Amniotic stem cell (primary cell): ENCODE measurements at places on chromosomes 5 and 9.
A peak's percentile ranks its signal among the peaks of the same experiment; 100 is the strongest.

DNA sequence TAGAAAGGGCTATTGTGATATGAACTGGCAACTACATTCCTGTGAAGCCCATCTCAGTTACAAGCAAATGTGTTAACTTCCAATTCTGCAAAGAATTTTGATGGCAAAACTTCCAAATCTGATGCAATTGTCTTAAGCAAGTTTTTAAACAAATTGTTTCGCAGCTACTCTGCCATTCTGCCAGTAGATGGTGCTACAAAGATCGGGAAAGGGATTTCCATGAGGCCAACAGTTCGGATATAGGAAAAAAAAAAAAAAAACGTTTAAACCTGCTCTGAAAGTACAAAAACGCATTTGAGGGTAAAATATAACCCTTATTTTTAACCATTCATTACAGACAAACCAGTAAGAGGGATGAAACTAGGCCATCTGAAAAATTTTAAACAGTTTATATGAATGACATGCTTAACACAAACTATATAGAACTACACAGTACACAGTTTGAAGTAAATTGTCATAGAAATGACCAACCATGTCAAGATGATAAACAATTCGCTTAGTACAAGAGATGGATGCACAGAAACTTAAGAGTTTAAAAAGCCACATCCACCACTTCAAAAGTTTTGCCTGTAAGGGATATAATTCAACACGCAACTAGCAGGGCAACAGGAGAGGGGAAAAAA lies 2.2 kb downstream of the HNRNPA0 start:
- DNase-seq = peak; percentile 44

- no peak for DNase-seq
Observed at GRCh38 chr5:175460126-175460525, 16.1 kb upstream of the DRD1 start.

DNA sequence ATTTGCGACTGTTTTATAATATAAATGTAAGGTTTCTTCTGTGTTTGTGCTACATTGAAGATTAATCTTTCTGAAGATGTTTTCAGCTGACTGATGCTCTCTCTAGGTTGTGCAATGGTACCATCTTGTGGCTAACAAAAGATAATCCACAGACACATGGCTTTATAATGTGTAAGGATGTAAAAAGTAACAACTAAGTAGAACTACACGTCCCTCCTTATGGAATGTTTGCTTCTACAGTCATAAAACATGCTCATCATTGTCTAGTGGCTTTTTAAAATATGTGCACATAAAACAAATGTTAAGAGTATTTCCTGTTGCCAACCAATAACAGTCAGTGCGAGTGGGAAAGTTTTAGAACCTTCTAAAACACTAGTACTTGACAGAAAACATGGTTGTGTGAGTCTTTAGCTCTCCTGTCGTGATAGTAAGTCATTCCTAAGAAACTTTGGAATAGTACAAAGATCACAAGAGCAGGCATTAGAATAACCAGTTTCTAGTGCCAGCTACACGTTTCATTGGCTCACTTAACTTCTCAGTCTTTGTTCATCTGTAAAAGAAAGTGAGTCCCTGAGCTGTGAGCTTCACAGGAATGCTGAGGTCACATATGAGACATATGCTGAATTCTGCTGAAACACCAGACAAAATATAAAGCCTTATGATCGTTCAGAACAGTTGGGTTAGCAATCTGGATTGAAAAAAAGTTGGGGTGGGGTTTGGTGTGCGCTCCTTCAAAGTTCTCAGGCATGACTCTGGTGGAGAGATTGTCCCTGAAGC lies 75.7 kb upstream of the GLIS3 start:
- DNase-seq = no peak

GRCh38 chr9:129934041-129934591 lies 98.9 kb downstream of the USP20 start:
- no peak for DNase-seq

- no peak for DNase-seq
Observed at GRCh38 chr9:115393976-115394775, 276.2 kb upstream of the TNC start.

- no peak for DNase-seq
Observed at GRCh38 chr5:30604648-30605262, 588.7 kb upstream of the CDH6 start.

GRCh38 chr5:132459983-132460838 lies 30.4 kb downstream of the IRF1 start:
- no peak for DNase-seq

GRCh38 chr5:74135033-74135432 lies 505.5 kb downstream of the ENC1 start:
- DNase-seq = no peak

- DNase-seq = no peak
Observed at GRCh38 chr5:181149355-181149754, 2.0 kb downstream of the OR2V2 start.

DNA sequence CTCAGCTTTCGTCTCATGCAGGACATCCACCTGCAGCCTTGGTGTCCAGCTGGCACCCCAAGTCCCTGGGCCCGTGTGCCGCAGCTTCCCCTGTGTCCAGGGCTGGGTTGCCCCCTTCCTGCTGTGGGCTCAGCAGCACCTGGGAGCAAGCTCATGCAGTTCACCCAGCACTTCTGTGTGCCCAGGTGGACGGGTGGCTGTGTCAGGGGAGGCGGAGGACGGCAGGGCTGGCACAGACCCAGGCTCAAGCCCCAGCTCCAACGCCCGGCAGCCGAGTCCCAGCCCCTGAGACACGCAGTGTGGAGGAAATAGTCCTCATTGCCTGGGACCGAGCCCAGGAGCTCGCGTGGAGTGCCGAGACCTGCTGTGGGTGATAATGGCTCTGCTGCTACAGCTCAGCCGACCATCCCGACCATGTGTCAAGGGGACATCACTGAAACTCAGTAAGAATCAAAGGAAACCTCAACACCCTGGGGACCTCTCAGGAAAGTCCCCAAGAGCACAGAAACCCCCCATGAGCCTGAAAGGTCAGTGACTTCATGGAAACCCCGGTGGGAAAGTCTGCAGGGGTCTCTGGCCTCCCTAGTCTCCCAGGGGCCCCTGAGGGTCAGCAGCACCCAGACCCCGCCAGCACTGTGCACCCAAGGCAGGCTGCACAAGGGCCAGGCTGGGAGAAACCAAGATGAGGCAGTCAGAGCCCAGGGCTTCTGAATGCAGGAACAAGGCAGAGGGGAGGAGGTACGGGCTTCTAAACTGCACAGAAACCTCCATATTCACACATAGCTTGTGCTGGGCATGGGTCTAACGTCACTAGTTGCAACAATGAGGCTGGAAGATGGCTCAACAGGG lies 38.8 kb downstream of the LPCAT1 start:
- DNase-seq = no peak

DNA sequence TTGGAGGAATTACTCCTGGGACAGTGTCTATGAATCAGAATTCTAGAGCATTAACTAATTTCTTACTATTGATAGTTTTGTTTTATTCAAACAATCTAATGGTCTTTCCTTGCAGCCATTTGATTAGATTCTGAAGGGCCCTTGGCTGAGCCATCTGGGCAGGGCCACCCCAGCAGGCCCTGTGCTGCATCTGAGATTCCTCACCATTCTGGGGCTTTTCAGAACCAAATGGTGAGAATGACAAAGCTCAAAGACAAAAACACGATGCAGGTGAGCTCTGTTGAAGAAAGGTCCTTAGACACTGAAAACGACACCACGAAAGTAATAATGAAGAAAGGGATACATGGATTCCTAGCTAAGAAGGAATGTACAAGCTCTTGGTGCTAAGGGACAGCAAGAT lies 321.0 kb upstream of the IRX4 start:
- no peak for DNase-seq

DNA sequence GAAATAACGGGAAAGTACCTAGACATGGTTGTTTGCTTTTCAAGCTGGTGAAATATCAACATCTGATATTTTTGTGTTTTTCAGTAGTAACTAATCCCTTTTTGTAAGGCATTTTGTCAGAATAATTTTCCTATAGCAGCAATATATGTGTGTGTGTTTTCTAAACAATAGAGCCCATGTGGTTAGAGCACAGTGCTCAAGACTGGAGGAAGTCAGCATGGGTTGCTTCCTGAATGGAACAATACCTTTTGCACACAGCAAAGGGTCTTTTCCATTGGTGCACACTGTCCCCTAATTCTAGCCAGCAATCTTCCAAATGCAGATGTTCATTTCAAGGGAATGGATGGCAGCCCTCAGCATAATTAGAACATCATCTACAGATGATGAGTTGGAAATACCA lies 270.1 kb downstream of the AOPEP start:
- no peak for DNase-seq

GRCh38 chr5:61333321-61333953 lies 1.4 kb downstream of the ZSWIM6 start:
- no peak for DNase-seq

GRCh38 chr9:77879437-77879943 lies 152.1 kb downstream of the GNAQ start:
- no peak for DNase-seq

- no peak for DNase-seq
Observed at GRCh38 chr5:141940695-141941271, 17.1 kb downstream of the DELE1 start.

DNA sequence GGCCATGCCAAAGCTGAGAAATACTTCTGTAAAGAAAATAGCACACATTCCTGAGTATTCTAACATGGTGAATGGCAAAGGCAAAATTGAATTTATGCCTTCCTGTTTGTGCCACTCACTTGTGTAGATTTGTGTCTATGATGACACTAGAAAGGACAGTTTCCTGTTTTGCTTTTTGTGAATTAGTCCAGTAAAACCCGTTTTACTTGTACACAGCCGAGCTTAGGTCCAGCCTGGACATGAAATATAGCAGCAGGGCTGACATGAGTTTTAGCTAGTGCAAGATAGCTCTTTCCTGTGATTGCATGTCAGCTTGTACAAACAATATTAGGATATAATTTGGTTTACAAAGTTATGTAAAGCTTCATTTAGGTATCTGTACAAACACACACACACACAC lies 1891.7 kb upstream of the WWC1 start:
- no peak for DNase-seq
